ENCODE measurements at places on chromosomes 5 and 9. TPM values are rescaled to one million over a fixed set of nuclear protein-coding genes. Genes with fewer than 3 reads are reported as not detected.

The RALGDS gene
- 54.2 TPM for total RNA-seq

The ORM2 gene
- total RNA-seq, result not detected

The ZNF366 gene
- total RNA-seq, result 0.74 TPM

The WWC1 gene
- total RNA-seq, result 29.8 TPM

The MYO10 gene
- total RNA-seq, result 35.8 TPM

The F2RL2 gene
- not detected for total RNA-seq

The TTC39B gene
- total RNA-seq, result 3.7 TPM

The TSSK1B gene
- total RNA-seq, result not detected

The SLC25A2 gene
- total RNA-seq, result 0.46 TPM

The RAI14 gene
- total RNA-seq, result 19.9 TPM

The AHRR gene
- 0.25 TPM for total RNA-seq

The EQTN gene
- total RNA-seq, result not detected

The ZNF618 gene
- 6.8 TPM for total RNA-seq

The ADAMTSL2 gene
- 1.8 TPM for total RNA-seq

The ROR2 gene
- 6.3 TPM for total RNA-seq

The MELK gene
- 2.6 TPM for total RNA-seq

The SET gene
- total RNA-seq, result 131 TPM

The BAAT gene
- total RNA-seq, result not detected

The SLC46A2 gene
- 0.36 TPM for total RNA-seq

The INSL6 gene
- total RNA-seq, result not detected
